Germinal center (tissue), 1 donor: ENCODE measurements at places on chromosomes 3 and 15.

DNA sequence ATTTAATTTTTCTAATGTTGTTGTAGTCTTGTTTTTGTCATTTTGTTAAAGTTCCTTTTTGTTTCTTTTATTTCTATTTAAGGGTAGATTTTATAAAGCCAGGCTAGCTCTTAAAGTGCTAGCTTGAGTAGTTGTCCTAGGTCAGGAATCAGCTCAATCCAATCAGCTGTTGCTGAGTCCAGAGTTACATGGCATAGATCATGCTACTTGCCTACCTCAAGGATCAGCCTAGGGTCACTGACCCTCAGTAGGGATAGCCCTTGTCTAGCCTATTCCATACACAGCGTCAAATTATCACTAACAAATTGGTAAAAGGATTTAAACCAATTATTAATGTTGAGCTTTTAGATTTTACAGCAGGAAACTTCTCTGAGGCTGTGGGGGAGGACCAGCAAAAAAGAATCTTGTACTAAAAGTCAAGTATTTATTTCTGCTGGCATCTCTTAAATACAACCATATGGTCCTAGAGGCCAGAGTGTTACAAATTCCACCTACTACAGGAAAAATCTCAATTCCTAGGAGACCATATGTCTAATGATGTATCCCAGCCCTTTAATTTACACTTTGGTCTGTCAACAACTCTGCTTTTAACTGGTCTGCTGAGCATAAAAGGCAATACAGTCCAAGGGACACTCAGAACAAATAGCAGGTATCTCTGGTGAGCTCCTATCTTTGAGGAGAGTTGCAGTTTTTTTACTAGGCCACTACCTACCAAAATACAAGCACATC, 138.3 kb upstream of the PTPRG start:
- no peak for DNase-seq

DNA sequence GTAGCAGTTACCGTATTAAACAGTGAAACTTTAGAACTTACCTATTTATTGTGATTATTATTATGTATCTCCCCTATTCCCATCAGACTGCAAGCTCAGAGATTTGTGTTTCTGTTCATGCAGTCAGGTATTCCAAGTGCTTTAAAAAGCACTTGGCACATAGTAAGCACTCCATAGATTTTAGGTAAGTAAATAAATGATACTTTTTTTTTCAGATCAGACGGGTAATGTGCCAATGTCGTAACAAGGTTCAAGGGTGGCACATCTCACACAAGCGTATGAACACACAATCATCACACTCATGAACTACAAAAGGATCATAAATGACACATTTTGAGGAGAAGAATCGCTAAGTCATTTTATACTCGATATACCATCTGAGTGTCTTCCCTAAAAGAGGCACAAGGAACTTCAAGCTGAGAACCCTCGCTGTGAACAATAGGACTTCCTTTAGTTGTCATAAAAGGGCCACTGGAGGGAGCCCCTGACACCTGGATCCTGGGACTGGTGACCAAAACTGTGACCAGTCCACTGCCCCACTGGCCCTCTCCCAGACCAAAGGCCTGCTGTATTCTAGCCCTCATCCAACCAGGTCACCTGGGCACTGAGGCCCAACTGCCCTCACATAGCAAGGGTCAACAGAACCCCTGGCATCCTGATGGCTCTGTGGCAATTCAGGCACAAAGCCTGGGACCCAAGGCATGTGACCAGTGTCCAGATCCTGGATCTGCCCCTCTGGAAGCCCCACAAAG, 32.1 kb downstream of the KIF9 start:
- no peak for DNase-seq

DNA sequence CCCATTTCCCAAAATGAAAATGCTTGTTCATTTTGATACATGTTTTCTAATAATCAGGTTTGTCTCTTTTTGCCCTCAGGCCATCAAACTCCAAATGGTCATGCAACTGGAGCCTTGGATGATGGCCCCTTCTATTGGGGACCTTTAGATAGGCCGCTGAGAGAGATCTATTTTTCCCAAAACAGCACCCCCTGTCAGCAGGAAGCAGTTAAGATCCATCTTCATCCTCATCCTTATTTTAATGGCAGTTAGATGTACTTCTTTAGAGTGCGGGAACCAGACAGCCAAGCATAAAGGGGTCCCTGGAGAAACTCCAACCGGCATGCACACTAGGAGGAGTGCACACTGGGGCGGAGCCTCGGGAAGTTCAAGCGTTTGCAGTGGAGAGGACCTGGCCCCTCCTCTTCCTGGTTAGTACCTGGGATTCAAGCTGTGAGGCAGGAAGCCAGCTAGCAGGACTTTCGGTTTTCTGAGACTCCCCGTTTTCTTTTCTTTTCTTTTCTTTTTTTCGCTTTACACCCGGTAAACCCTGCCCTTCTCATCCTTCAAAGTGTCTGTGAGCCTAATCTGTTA, 31.9 kb upstream of the STRIT1 start:
- no peak for DNase-seq

DNA sequence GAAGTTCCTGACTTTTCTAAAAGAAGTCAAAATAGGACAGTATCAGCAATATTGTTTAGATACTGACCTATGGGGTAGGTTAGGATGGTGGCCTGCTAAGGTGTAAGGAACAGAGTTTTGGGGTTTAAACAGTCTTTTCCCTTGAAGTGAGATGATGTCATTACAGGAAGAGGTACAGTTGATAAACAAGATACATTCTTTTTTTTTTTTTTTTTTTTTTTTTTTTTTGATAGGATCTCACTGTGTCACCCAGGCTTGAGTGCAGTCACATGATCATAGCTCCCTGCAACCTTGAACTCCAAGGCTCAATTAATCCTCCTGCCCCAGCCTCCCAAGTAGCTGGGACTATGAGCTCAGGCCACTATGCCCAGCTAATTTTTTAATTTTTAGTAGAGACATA, 33.3 kb downstream of the SLC25A36 start:
- no peak for DNase-seq

- DNase-seq, result no peak
Measured at GRCh38 chr3:25468866-25469319, 40.8 kb downstream of the RARB start.

GRCh38 chr3:130811557-130811956, 64.9 kb upstream of the PIK3R4 start:
- no peak for DNase-seq
